ENCODE measurements at places on chromosomes 4 and X.

DNA sequence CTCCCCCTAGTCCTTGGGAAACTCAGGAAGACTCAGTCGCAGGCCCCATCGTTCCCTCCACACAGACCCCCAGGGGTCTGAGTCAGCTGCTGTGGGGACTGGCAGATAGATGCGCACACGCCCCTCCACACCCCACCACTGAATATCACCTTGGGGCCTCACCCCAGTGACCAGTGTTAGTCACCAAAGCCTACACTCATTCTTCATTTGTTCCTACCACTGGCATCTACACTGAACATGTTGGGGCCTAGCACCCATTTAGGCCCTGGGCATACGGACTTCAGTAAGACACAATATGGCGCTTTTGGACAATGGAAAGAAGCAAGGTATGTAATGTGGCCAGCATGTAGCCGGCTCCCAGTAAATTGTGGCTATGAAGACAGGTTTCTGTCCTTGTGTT, 154.1 kb upstream of the PJA1 start:
- no peak for DNase-seq

DNA sequence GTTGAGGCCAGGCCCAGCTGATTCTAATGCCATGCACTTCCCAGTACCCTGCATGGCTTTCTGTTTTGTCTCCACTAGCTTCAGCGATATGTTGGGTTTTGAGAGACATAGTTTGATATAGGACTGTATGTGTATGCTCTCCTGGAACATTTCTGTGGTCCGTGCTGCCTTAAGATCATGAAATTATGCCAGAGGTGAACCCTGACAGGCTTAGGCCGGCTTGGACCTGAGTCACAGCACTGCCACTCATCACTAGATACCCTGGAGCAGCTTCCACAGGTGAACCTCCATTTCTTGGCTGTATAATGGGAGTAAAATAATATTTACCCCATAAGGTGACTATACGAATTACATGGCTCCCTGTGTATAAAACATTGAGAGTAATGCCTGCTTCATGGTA, 6.4 kb downstream of the SGMS2 start:
- DNase-seq: no peak

DNA sequence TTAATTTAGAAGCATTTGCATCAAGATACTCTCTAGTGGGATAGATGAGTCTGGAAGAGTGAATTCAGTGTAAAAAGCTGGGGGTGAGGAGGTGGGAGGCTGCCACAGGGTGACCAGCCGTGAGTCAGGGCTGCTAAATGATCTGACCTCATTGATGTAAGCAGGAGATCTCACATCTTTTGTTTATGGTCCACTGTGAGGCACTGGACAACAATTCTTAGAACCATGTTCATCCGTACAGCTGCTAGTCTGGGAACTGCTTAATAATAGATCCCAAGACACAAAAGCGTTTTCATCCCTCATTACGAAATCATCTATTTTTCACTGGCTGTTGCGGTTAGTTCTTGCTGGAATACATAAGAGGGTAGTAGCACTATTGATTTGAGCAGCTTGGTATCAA, 14.1 kb downstream of the KLF3 start:
- DNase-seq: peak; percentile 81

- DNase-seq: no peak
Measured at GRCh38 chr4:185381288-185382196, 14.2 kb downstream of the LRP2BP start.

GRCh38 chr4:76765473-76766183, 132.3 kb downstream of the SOWAHB start:
- DNase-seq: peak; percentile 61

All from muscle of back (tissue), 13 donors.